ENCODE measurements at places on chromosomes 6 and 20.
A peak's percentile ranks its signal among the peaks of the same experiment; 100 is the strongest.

GRCh38 chr6:143877584-143878271 is 13.5 kb downstream of the ZC2HC1B start:
- no peak for DNase-seq

GRCh38 chr6:87291883-87292282 is 30.5 kb upstream of the SMIM8 start:
- no peak for DNase-seq

DNA sequence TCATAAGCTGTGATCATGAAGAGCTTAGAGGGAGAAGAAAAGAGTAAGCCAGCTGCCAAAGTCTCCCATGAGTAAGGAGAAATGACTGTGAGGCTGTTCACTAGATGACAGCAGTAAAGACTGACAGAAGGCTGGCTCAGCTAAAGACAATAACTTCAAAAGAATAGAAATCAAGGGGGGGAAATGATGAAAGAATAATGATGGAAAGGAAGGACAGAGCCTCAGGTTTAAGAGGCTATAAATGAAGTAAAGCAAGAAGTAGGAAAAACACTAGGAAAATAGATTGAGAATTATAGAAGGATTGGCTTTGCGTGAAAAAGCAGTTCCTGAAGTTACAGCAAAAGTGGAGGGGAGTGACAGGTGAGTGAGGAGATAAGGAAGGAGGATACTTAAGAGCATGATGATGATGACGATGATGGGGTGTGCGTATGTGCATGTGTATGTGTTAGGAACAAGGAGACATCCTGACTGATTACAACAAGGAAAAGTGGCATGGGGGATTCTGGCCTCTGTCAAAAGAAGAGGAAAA is 48.2 kb downstream of the HBS1L start:
- DNase-seq: no peak

- no peak for DNase-seq
Measured at GRCh38 chr6:37068356-37069270, 63.2 kb downstream of the FGD2 start.

DNA sequence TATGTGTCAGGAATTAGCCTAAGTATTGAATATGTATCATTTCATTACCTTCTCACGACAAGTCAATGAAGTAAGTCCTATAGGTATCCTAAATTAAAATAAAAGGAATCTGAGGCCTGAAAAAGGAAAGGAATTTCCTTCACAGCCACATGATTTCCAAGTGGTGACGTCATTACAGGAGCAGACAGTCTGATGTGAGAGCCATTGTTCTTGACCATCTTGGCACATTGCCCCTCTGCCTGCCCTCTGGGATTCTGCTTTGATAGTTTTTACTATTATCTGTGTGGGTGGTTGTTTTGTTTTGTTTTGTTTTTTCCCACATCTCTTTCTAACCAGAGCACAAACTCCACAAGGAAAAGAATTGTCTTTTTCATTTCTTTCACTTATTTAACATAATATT is 219.8 kb upstream of the UFL1 start:
- peak; percentile 28 for DNase-seq
